ENCODE measurements at places on chromosomes 13 and 19.

GRCh38 chr13:76163761-76164160 lies 527.6 kb downstream of the LMO7 start:
- no peak for DNase-seq

DNA sequence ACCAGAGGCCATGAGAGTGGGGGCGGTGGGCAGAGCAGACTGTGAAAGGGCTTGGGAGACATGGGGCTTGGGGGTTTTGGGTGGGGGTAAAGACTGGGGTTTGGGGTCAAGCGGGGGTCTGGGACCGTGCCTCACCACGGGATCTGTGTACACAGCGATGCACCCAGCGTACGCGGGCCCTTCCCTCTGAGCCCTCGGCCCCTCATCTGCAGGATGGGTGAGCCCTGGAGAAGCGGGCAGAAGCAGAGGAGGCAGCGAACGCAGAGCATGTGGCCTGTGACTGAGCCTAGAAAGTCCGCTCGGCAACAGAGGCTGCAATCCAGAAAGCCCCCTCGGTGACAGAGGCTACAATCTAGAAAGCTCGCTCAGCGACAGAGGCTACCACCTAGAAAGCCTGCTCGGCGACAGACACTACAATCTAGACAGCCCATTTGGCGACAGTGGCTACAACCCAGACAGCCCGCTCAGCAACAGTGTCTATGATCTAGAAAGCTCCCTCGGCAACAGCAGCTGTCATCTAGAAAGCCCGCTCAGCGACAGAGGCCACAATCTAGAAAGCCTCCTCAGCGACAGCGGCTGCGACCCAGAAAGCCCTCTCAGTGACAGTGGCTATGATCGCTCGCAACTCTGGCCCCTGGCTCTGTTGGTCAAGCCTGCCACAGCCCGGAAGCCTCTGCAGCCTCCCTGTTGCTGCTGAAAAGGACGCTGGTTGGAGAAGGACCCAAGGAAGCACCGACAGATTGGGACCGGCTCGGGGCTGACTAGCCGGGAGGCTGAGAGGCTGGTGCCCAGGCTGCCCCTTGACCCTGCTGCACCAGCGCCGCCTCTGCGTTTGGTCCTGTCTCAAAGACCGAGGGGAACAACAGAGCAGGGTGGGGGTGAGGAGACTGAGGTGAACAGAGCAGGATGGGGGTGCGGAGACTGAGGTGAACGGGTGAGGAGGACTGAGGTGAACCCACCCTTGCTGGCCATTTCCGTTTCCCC lies 68.6 kb downstream of the SPACA7 start:
- DNase-seq: no peak

GRCh38 chr13:43023289-43023963 lies at the start of gene DNAJC15:
TSS of gene DNAJC15 (plus strand) at chr13:43023586. CDS start at chr13:43023627, 41 bp downstream.
- DNase-seq: peak; percentile 85

DNA sequence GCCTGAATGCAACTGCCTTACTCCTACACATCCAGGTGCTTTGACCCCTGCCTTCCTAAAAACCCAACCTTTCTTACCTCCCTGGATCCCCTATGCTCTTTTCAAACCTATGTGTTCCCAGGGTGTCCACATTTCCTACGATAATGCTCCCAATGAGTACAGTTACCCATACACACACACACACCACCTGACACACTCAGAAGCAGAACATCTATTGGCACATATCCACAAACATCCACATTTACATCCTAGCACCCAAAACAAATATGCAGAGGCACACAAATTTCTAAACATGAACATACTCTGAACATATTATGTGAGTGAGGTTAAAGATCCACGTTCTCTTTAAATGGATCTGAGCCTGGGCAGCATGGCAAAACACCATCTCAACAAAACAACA lies 22.4 kb upstream of the PLAUR start:
- no peak for DNase-seq

DNA sequence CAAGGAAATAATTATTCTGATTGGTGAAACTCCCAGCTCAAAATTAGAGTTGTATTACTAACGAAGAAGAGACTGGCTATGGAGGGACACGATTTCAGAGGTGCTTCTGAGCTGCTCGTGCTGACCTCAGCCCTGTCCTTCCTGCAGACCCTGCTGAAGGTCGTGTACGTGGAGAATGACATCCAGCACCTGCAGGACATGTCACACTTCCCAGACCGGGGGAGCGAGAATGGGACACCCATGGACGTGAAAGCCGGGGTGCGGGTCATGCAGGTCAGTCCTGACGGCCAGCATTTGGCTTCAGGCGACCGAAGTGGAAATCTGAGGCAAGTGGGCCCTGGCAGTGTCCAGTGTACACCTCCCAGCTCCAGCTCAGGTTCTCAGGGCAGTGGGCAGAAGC lies 28.0 kb upstream of the OVOL3 start:
- DNase-seq: no peak

DNA sequence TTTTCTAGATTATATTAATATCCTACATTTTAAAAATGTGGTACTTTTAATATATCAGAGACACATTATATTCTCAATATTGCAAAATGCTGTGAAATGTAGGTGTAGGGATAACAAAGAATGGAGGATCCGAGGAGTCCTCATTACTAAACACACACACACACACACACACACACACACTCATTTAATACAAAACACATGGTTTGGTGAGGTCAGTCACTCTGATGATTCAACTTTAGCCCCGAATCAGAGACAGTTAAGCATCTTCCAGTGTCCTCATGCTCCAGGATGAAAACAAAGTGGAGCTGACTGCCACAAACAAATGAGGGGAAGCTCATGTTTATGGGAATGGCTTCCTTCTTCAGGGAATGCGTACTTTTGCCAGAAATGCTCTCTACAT lies 147.5 kb downstream of the CYSLTR2 start:
- DNase-seq: peak; percentile 68

- DNase-seq: peak; percentile 47
Measured at GRCh38 chr13:39385154-39385553, 217.8 kb downstream of the LHFPL6 start.

- DNase-seq: no peak
Measured at GRCh38 chr19:9535934-9536333, 2.5 kb downstream of the ZNF426 start.

- DNase-seq: no peak
Measured at GRCh38 chr19:55650126-55650557, 2.1 kb downstream of the CCDC106 start.

GRCh38 chr13:45838171-45838745 lies 13.3 kb downstream of the SIAH3 start:
- DNase-seq: no peak

GRCh38 chr19:18102916-18103542 lies 5.5 kb downstream of the MAST3 start:
- DNase-seq: no peak

DNA sequence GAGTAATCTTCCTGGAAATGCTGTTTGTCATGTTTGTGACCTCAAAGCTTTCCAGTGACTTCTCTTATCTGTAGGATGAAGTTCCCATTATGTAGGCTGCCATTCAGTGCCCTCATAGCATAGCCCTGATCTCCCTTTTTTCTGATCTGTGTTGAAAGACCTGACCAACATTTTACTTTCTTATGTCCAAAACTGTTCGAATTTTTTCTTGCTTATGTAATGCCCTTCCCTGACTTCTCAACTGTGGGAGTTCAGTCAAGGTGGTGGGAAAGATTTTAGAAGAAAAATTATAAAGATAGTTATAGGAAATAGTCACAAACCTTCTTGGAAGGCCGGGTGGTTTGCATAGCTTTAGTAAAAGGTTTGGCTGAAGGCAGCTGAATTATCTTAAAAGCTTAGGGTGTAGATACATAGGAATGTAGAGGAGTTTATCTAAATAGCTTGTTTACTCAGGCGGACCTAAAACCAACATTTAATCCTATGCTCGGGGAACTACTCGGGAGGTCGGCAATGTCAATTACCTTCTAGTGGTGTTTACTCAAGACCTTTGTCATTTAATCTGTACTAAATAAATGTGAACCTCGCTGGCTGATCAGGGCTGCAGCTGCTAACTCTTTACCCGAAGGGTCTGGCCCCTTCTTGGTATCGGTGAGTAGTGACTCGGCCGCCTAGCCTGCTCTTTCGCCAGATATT lies 44.3 kb downstream of the PSG3 start:
- no peak for DNase-seq
